Forelimb muscle (tissue), 1 donor: ENCODE measurements at places on chromosomes 1 and 21. TPM values are rescaled to one million over a fixed set of nuclear protein-coding genes. Genes with fewer than 3 reads are reported as not detected.

Gene SPRR1B
- polyA plus RNA-seq, result not detected

Gene FRRS1
- 3.9 TPM for polyA plus RNA-seq

DNA sequence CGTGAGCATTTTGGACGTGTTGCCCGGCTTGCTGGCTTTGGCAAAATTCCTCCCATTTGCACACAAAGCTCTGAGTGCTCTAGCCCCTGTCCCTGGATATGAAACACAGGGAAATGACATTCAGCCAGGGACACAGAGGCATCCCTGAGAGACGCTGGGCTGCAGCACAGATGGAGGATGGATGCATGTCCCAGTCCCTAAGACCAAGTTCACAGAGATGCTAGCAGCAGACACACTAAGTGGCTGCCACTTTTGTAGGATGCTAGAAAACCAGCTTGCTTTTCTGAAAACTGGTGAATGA is 12.5 kb downstream of the ACTRT2 start:
- DNase-seq, result no peak

- DNase-seq, result no peak
These were observed 12.2 kb downstream of the DSTYK start for GRCh38 chr1:205199090-205199930.

GRCh38 chr21:36330904-36331303 is 10.9 kb downstream of the MORC3 start:
- no peak for DNase-seq

Gene SH2D5
- polyA plus RNA-seq, result 0.15 TPM

- DNase-seq, result peak; percentile 13
These were observed 342.7 kb upstream of the NR5A2 start for GRCh38 chr1:199684686-199685273.

- no peak for DNase-seq
These were observed 11.8 kb downstream of the ZBTB17 start for GRCh38 chr1:15963968-15964648.

DNA sequence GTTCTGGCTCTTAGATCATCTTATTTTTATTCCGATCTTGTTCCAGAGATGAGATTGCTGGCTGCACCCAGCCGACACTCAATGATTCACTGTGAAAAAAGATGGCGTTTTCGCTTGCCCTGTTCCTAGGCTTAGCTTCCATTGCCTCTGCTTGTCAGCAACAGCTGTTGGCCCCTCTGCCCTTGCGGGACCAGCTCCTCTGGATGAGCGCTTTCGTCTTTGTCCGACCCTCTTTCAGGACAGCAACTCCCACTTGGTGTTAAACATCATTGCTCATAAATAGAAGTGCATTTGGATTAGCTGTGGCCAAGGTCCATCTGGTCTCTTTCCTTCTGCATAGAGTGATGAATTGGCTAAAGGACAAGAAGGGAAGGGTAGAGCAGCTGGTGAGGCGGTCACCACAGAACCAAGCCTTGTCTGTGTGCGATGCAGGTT is 43.5 kb upstream of the SCCPDH start:
- no peak for DNase-seq

- DNase-seq, result no peak
These were observed 391.8 kb downstream of the DISC1 start for GRCh38 chr1:232018231-232019025.

Gene ZNF593OS
- polyA plus RNA-seq, result 1.5 TPM

GRCh38 chr1:44103270-44104131 is 15.1 kb upstream of the KLF17 start:
- DNase-seq, result no peak

- no peak for DNase-seq
These were observed 33.6 kb downstream of the NTPCR start for GRCh38 chr1:232983817-232984567.

DNA sequence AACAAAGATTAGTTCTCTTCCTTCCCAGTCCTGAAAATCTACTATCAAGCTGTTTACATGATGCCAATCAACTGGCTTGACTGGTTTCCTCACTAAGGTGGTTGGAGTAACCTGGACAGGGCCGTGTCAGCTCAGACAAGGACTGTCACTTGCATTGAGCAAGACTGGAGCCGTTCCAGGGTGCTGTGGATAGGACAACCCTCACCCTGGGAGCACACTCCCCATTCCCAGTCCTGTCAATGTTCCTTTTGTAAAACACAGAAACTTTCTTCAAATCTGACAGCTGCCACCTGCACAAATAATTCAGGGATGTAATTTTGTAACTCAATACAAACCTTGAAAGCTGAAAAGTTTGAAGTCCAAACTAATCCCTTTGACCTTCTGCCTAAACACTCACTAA is 31.4 kb downstream of the PLPP3 start:
- no peak for DNase-seq

- DNase-seq, result no peak
These were observed 8.7 kb downstream of the LDLRAD2 start for GRCh38 chr1:21820597-21821232.

Gene TGFB2
- 66.7 TPM for polyA plus RNA-seq

Gene SPRR3
- not detected for polyA plus RNA-seq

DNA sequence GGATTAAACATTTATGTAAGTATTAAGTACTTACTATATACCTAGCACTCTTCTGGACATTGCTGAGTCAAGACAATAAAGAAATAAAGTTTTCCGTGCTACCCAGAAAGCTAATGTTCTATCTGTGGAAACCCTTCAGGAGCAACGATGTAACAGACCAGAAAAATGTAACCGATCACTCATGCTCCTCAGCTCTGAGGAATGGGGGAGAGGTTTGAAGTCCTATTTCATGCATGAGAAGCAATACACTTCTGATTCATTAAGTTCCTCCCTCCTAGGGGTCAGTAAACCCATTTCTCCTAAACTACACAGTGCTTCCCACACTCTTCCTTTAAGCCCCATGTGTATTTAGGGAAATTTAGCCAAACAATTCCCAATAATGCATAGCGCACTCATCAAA is 25.6 kb upstream of the KAZN start:
- DNase-seq, result no peak

- no peak for DNase-seq
These were observed 9.0 kb downstream of the KIAA0040 start for GRCh38 chr1:175183586-175183985.

DNA sequence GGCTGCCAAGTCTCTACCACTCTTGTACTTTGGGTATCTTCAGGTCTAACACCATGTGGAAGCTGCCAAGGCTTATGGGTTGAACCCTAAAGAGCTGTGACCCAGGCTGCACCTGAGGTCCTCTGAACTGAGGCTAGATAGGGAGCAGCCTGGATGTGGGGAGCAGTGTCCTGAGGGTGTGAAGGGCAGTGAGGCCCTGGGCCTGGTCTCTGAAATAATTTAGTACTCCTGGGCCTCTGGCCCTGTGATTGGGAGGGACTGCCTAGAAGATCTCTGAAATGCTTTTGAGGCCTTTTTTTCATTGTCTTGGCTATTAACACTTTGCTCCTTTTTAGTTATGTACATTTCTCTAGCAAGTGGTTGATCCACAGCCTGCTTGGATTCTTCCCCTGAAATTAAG is 847.2 kb upstream of the B3GALT2 start:
- DNase-seq, result no peak

Gene MYOG
- polyA plus RNA-seq, result 442 TPM

Gene JAM2
- 38.1 TPM for polyA plus RNA-seq
